ENCODE measurements at places on chromosomes 2 and 18.

DNA sequence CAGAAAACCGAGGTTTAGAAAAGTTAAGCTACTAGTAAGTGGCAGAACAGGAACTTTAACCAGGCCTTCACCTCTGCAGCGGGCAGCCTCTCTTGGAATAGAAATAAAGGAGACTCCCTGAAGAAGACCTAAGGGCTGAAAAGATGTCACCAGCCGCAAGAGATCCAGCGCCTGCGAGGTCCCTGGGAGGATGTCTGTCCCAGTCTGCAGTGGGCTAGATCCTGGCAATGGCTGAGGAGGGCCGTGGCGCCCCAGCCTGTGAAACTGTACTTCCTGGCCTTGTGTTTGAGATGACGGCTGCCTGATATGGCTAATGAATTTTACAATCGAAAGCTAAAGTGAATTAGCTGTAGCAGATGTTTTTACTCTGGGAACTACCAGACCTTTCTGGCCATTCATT lies 300.6 kb upstream of the SALL3 start:
- no peak for DNase-seq

GRCh38 chr18:79356435-79356834 lies 39.3 kb upstream of the NFATC1 start:
- no peak for DNase-seq

DNA sequence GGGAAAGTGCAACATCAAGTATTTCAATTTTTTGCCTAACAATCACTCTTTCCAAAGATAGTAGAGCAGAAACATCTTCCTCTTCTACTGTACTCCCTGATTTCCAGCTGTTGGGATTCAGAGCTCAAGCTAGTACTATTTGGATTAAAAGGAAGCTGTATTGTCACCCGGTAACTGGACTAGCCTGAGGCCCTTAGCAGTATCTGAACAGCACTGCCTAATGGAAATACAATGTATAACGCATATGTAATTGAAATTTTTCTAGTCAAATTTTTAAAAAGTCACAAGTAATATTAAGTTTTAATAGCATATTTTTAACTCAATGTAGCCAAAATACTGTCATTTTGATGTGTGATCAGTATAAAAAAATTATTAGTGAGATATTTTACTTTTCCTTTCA lies 86.2 kb downstream of the COX7A2L start:
- no peak for DNase-seq

DNA sequence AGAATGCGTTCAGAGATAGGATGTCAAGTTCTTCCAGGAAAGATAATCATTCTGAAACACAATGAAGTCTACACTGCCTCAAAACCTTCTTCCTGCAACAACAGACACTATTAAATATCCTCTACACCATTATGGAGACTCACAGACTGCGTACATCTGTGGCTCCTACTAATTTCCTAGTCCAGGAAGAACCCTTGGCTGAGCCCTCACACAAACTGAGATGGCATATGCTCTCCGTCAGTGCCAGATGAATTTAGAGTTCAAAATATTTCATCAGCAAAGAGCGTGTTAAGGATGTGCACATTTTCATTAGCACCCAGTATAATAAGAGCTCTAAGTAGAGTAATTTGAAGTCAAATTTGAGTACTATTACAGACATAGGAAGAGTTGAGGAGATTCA lies 117.2 kb downstream of the TCF4 start:
- DNase-seq, result no peak

DNA sequence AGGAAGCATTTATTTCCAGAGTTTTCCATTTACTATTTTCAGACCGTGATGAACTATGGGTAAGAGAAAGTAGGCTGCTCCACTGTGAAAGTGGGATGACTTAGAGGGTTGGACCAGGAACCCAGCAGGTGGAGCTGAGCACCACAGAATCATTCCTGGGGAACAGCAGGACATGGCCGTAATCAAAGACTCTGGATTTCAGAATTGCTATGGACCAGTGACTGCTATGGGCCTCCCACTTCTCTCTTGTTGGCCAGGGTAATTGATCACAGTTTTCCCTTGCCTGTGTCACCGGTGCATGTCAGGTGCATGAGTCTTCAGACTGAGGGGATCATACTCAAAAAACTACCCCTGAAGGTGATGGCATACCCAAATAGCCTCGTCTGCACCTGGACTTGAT lies 90.6 kb upstream of the GPC1 start:
- DNase-seq, result no peak

DNA sequence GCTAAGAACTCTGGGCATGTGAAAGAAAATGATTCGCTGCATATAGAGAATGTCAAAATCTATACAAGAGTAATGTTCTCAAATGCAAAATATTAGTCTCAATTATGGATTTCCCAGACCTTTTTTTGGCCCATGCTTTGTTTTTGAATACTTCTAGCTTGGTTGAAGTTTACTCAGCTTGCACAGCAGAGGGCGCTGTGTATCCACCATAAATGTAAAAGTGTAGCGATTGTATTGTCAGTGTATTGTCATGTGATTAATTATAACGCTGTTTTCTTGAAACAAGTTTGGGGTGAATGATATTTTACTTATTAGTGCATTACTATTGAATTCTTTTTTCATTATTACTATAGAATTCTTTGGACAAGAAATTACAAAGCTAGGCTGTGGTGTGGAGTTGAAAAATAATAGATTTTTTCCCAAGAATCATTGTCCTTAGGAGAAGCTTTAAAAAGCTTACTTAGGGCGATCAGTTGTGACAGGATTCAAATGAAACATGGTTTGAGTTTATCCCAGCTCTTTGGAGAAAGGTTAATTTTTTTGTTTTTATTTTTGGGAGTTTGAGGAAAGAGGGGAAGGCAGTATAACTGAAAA lies 98.3 kb downstream of the PIK3C3 start:
- DNase-seq, result peak; percentile 51

- DNase-seq, result no peak
Measured at GRCh38 chr2:11642972-11643371, 27.0 kb downstream of the NTSR2 start.

- DNase-seq, result no peak
Measured at GRCh38 chr2:67258122-67258521, 139.0 kb upstream of the ETAA1 start.

DNA sequence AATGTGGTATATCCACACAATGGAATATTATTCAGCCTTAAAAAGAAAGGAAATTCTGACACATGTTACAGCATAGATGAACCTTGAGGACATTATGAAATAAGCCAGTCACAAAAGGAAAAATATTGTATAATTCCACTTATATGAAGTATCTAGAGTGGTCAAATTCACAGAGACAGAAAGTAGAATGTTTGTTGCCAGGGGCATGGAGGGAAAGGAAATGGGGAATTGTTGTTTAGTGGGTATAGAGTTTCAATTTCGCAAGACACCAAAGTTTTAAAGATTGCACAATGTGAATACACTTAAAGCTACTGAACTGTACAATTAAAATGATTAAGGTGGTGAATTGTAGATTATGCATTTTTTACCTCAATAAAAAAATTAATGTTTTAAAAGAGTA lies 92.9 kb downstream of the TXNL1 start:
- no peak for DNase-seq

GRCh38 chr2:9002637-9003365 lies 683 bp downstream of the MBOAT2 start:
- no peak for DNase-seq

GRCh38 chr2:71560638-71561011 lies 107.3 kb downstream of the DYSF start:
- no peak for DNase-seq

DNA sequence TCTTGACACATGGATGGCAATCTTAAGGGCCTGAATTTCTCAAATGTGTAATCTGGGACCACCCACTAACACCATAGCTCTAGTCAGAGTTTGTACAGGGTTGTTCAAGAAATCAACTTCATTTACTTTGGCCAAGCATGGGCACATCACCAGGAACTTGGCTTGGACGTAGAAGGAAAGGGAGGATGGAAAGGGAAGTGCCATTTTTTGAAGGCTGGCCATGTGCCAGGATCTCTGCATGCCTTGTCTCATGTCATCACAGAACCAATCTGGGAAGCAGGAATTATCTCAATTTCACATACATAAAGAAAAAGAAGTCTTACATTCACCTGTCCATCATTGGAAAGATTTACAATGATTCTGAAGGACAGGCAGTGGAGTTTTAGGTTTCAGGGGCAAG lies 128.1 kb downstream of the ANTXR1 start:
- no peak for DNase-seq

DNA sequence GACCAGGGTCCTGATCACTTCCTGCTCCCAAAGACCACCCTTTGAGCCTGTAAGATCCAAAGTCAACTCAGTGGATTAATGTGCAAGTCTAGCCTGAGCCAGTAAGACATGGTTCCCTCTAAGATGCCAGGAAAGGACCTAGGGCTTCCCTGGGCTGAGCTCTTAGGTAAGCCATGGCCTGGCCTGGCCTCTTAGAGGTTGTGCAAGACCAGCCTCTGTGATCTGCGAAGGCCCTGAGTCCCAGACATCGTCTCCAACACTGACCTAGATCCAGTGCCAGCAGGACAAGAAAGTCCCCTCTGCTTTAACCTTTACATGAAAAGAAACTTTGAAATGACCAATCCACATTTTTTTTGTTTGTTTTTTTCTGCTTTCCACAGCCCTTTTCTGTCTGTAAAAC lies 73.6 kb upstream of the CYP1B1 start:
- no peak for DNase-seq

DNA sequence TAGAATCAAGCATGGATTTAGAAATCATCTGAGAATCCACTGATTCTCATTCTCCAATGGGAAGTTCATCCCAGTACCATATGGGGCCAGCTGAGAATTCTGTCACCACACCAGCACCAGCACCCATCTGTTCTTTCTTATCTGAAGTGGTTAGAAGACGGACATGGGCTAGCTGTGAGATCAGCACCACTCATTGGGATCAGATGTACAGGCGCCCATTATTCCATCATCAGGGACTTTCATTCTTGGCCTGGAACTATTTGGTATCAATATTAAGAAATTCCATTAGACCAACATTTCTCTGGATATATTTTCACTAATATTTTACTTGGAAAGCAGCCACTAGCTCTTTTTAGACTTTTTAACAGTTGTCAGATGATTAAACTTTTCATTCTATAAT lies 185.9 kb upstream of the LINC00305 start:
- no peak for DNase-seq

GRCh38 chr2:217732992-217733391 lies 269.8 kb downstream of the TNS1 start:
- DNase-seq, result no peak

- DNase-seq, result no peak
Measured at GRCh38 chr2:33130054-33130447, 183.3 kb downstream of the LTBP1 start.

GRCh38 chr2:147373800-147374422 lies 470.9 kb upstream of the ACVR2A start:
- no peak for DNase-seq

DNA sequence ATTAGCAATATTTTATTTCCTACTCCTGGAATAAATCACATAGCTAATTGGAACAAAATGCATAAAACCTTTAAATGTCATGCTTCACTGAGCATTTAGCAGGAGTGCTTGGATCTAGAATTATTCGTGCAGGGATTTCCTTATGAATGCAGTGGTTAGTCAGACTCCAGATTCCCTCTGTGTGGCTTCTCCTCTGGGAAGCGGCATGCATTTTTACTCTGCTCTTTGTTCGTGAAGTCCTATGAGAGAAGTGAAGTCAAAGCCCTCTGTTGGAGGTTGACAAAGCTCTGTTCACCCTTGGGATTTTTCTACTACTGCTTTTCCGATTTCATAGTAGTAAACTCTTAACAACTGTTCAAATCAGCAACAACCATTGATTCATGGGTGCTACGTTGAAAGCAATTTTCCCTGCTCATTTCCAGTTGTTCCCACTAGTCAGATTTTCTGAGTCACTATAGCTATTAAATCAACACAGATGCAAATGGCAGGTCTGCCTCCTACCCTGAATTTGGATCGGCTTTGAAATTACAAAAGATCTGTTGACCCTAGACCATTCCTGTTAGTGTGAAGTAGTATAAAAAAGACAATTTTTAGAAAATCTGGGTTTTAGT lies 461.7 kb downstream of the STK39 start:
- DNase-seq, result no peak

GRCh38 chr2:206693399-206694137 lies 24.6 kb downstream of the DYTN start:
- peak; percentile 64 for DNase-seq

- DNase-seq, result no peak
Measured at GRCh38 chr2:40129725-40130124, 322.2 kb downstream of the SLC8A1 start.

DNA sequence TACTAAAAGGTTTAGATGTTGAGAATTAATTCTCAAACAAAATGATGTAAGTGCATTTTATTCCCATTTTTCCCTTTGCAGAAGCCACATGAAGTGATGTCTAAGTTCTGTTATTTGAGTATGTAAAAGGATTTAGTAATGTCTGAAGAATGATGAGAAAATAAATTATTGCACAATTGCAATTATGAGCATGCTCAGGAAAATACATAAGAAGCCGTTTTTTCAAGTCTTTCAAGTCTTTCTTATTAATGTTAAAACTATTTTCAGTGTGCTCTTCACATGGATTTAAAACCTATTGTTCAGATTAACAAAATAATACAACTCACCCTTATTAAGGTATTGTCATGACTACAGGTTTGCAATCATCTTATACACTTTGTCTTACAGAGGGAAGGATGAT lies 331.4 kb upstream of the NETO1 start:
- no peak for DNase-seq

Measured in COR-L47 (cell line).